ENCODE measurements at places on chromosomes 13 and 19.

- DNase-seq = no peak
Measured at GRCh38 chr13:63972328-63972727, 2556.7 kb upstream of the PCDH20 start.

DNA sequence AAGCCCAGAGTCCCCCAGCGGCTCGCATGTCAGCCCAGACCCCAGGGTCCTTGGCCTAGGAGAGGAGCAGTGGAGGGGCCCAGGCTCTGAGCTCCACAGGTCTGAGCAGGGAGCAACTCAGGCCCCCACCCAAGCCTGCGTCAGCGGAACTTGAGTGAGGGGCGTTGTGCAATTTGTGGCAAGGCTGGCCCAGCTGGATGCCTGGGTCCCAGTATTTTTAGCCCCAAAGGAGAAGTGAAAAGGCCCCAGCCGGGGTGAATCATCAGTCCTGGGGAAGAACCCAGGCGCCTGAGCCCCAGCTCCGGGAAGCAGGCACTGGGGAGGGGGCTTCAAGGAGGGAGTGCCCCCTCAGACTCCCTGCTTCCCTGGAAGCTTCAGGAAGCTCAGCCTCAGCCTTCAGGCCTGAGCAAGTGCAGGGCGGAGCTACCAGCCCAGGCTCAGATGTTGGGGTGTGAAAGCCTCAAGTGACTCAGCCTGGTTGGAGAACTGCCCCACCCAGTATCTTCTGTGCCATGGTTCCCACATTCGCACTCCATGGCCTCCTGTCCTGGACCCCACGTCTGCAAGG is 7.2 kb downstream of the MED29 start:
- DNase-seq = no peak

DNA sequence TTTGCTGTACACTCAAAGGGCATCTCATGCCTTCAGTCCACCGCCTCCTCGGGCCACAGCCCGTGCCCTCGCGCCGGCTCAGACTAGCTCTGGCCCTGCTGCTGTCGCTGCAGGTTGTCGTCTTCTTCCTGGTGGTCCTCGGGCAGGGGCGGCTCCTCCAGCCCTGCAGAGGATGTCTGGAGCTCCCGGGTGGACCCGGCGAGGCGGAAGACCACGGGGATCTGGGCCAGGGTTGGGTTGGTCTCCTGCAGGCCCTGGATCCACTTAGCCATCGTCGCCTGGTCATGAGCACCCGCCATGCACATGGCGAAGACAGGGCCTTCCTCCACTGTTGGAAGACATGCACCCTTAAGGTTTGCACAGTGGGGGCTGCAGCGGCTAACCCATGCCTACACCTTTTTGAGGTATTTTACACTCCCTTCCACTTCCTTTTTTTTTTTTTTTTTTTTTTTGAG is 489 bp upstream of the ZNF653 start:
- DNase-seq = no peak

DNA sequence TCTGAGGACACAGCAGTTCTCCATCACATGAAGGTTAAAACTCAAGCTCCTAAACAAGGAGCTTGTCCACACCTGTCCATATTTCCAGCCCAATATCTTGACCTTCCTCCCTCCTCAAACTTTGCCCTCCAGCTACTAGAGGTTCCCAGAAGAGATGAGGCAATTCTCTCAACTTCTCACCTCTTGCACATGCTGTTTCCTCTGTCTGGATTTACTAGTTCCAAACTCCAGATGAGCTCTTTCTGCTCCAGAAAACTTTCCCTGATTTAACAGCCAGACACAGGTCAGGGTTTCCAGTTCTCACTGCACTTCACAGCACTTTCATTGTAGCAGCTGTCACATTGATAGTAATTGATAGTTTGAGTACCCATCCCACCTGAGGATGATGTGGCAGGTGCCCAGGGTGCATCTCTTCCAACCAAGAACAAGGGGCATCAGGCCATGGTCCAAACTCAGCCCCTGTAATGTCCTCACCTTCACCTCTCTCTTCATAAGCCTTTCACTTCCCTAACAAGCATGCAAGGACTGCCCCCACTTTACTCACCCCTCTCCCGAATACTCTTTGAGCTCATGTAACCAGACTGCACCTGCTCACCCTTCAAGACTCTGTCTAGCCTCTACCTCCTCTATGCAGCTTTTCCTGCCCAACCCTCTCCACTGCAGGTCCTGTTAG is 3.0 kb upstream of the WDFY2 start:
- DNase-seq = no peak

DNA sequence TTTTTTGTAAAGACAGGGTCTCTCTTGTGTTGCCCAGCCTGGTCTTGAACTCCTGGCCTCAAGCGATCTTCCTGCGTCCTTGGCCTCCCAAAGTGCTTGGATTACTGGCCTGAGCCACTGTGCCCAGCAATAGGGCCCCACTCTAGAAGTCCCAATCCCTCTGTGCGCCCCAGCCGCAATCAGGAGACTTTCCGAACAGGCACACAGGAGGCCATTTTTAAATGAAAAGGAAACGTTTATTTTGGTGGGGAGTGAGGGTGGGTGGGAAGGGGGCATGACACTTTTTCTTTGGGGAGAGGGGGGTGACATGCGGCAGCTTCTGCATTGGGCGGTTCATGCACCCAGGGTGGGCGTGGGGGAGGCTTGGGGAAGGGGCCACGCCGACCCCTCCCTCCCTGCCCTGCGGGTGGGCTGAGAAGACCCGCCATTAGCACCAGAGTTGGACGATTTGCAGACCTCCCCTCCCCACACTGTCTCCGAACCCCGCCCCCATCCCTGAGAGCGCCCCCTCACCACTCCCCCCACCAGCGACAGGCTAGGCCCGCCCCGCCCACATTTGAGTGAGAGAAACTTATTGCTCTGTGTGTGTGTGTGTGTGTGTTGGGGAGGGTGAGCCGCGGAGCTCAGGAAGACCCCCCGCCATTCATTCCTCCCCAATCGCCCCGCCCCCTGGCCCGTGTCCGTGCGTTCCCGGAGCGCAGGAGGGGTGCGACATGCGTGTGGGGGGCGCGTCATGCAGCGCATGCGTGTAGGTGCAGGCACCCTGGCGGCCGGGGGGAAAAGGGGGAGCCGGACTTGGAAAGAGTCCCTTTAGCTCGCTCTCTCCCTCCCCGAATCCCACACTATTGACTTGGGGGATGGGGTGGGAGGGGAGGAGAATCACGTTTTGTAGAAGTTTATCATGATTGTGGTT is 17.2 kb downstream of the KCNC3 start:
- peak; percentile 73 for DNase-seq

DNA sequence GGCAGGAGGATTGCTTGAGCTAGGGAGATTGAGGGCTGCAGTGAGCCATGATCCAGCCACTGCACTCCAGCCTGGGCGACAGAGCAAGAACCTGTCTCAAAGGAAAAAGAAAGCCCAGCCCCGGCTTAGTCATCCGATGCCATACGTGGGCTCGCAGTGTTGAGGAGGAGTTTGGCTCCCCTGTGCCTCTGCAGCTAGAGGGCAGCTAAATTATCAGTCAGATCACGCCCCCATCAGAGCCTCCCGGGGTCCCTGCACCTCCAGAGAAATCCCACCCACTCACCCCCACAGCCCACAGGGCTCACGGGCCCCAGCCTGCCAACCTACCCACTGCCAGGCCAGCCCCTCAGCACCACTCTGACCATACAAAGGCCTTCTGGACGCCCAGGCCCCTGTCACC is 27.6 kb downstream of the MAU2 start:
- no peak for DNase-seq

GRCh38 chr13:101447852-101448251 is 4.6 kb upstream of the ITGBL1 start:
- DNase-seq = no peak

DNA sequence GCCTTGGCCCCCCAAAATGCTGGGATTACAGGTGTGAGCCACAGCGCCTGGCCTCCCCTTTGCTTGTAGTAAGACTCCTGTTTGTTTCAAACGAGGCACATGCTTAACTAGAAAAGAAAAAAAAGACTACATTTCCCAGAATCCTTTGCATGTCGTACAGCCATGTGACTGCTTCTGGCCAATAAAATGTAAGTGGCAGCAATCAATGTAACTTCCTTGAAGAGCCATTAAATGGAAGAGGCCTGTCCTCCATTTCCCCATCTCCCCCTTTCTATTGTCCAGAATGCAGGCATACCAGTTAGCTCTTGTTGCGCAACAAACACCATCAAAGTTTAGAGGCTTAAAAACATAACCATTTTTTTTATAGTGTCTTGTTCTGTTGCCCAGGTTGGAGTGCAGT is 10.4 kb upstream of the GPR32 start:
- DNase-seq = peak; percentile 38

Data from HEK293T (cell line).